ENCODE measurements at places on chromosomes 5 and 9. TPM values are rescaled to one million over a fixed set of nuclear protein-coding genes. Genes with fewer than 3 reads are reported as not detected.
A peak's percentile ranks its signal among the peaks of the same experiment; 100 is the strongest.

DNA sequence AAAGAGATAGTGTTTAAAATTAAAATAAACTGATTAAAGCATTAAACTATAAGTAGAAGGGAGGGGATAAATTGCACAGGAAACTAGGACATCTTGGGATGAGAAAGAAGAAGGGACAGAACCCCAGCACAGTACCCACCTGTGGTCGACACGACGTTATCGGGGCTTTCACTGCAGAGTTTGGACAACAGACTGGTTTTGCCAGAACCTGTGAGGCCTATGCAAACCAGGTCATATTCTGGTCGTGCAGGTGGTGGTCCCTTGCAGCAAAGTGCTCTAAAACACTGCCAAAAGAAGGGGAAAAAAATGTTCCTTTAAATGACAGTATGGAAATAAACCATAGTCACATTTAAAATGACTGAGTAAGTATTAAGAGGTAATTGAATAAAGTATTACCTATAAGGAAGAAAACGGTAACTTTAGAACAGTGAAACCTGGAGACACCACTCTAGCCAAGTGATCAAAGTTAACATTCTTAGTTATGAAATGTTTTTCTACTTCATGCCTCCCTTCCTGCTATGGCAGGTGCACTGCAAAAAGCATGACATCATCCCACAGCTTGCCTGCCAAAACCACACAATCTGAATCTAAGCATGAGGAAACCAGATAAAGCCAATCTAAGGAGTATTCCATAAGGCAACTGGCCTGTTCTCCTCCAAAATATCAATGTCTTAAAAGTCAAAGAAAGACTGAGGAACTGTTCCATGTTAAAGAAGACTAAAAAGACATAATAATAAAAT lies 138.6 kb downstream of the ARL15 start:
- DNase-seq = peak; percentile 32

DNA sequence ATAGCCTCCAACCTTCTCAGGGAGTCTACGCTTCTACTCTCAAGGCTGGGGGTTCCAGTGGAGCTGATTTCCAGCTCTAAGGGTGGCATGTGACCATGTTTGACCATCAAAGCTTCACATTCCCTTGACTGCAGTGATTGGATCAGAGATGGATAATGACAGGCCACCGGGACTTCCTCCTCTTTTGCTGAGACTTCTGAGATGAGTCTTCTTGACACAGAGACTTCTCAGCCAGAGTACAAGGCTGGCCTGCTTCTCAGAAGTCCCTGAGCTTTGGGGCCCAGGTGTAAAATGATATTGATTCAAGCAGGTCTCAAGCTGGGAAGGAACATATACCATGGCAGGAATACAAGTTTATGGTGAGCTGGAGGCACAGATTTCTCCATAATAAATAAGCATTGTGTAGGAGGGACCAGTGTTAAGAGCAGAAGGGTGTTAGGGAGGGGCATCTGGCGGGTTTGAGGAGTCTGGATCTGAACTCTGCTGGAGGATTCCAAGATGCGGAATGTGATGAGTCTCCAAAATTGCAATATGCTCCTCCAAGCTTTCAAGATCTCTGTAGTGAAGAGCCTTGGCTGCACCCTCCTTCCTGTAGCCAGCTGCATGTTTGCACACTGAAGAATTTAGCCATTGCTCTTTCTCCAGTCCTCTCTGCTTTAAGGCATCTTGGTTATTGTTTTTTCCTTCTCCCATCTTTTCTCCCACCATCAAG lies 41.7 kb upstream of the HSD17B4 start:
- no peak for DNase-seq

GRCh38 chr9:106893088-106893487 lies 30.1 kb downstream of the ZNF462 start:
- DNase-seq = peak; percentile 93

DNA sequence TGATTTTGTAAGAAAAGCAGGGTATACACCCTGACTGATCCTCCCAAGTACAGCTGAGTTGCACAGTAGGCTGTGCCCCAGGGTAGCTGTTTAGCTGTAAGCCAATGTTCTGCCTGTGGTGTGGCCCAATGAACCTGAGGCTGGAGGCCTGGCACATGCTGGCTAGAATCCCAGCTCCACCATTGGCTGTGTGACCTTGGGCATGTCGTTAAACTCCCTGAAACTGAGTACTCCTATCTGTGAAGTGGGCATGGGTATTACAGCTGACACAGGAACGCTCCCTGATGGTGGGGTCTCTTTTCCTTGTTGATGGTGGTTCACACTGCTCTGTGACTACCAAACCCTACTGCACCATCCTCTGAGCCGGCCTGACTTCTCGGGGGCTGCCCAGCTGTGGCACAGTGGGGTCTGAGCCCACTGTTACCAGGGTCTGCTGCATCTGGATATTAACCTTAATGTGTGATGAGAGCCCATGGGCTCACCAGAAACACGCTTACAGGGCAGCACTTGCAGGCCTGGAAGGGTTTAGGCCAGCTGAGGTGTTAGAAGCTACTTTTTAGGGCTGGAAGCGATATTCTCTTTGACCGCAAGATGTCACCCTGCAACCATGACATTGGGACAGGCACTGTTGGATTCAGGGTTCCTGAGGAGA lies 7.0 kb upstream of the GADD45G start:
- peak; percentile 70 for DNase-seq

The SH3PXD2B gene
- 15.0 TPM for total RNA-seq

DNA sequence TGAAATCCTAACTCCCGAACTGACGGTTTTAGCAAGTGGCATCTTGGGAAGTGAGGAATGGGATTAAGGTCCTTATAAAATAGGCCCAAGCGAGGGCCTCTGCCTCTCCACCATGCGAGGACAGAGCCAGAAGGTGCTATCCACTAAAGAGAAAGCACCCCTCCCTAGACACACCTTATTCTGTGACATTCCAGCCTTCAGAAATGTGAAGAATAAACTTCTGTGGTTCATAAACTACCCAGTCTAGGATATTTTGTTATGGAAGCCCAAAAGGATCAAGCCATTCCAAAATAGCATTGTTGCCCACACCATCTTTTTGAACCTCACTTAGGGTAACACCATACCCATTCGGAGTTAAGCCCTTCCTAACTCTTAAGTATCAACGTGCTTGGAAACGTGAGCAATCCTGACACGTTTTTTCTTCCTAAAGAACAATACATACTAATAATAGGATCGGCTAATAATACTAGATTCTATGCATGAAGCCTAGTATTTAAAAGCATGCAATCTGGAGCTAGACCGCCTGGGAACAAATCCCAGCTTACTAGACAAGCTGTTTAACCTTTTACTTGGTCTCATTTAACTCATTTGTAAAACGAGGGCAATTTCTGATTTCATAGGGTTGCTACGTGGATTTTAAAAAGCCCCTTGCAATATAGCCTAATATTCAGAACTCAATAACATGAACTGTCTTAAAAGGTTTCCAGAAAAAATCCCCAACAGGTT lies 1.1 kb upstream of the SMC2 start:
- peak; percentile 16 for DNase-seq
